Right forelimb (tissue), 1 donor: ENCODE measurements at places on chromosomes 2 and 18.
A peak's percentile ranks its signal among the peaks of the same experiment; 100 is the strongest.

DNA sequence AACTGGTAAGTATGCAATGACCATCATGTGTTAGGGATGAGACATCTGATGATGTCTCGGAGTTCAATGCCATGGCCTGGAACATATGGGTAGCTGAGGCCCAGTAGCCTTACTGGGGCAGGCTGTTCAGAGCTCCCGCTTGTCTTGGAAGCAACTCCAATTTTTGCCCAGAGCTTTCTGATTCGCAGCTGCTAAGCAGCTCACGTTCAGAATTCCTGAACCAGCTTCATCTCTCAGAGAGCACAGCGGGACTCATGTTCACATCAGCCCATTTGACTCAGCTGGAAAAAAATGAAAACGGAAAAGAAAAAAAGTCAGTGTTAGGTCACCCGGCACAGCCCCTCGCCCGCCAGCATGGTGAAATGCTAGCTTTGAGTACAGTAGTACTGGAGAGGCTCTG lies 16.8 kb upstream of the LRATD1 start:
- no peak for DNase-seq

GRCh38 chr2:27074738-27075565 lies 3.5 kb upstream of the EMILIN1 start:
- peak; percentile 64 for DNase-seq

GRCh38 chr2:192888109-192888508 lies 693.4 kb upstream of the TMEFF2 start:
- DNase-seq = no peak

DNA sequence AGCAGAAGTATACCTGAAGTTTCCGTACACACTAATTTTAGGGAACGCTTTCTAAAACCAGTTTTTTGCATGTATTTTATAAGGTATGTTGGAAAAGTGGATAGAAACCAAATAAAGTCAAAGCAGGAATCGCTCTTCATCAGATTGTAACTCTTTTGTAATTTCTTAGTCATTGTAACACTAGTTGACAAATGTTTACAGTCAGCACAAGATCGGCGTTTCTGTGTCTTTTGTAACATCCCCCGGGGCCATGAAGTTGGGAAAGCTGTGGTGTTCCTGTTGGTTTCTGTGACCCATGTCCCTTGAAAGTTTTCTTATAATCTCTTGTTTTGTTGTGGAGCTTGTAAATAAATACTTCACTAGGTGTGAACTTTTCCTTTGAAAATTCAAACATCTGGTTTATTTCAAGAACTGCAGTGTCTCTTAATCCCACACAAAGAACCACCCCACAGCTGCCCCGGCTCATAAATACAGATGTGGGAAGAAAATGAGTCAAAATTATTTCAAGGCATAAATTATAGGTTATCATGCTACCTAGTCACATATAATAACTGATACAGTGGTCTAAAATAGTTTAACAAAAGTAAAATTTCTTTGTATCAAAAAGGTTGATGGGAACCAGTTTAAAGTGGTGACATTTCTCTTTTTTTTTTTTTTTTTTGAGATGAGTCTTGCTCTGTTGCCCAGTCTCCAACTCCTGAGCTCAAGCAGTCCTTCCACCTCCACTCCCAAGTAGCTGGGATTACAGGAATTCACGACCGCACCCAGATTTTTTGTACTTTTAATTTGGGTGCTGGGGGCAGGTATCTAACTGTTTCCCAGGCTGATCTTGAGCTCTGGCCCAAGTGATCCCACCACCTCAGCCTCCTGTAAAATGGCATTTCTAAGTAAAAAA lies 751 bp upstream of the NMI start:
- DNase-seq = peak; percentile 49
